ENCODE measurements at places on chromosomes 5 and 9.

GRCh38 chr9:95776176-95776575 lies 99.3 kb upstream of the ERCC6L2 start:
- DNase-seq: no peak

GRCh38 chr5:122200450-122200849 lies 71.1 kb downstream of the ZNF474 start:
- DNase-seq: no peak

- no peak for DNase-seq
Observed at GRCh38 chr5:14286574-14287421, 143.7 kb downstream of the TRIO start.

- no peak for DNase-seq
Observed at GRCh38 chr5:134437847-134438581, 26.3 kb upstream of the CDKN2AIPNL start.

DNA sequence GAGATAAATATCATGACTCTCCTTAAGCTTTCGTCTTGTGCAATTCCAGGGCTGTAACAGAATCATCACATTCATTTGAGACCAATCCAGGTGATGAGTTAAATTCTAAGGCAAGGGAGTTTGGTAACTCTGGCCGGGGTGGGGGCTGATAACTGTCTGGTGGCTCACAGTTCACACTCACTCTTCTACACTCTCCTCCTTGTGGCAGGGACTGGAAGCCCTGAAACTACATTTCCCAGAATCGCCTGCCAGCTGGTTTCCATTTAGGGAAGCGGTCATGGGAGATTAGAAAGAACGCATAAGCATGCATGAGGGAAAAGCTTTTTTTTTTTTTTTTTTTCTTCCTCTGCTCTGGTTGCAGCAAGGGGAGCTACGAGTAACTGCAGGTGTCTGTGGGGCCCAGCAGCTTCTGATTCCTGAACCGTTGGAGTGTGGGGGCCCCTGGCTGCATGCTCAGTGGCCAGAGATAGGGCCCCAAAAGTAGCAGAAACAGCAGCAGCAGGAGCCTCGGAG lies 154.8 kb upstream of the TBC1D2 start:
- DNase-seq: peak; percentile 28

DNA sequence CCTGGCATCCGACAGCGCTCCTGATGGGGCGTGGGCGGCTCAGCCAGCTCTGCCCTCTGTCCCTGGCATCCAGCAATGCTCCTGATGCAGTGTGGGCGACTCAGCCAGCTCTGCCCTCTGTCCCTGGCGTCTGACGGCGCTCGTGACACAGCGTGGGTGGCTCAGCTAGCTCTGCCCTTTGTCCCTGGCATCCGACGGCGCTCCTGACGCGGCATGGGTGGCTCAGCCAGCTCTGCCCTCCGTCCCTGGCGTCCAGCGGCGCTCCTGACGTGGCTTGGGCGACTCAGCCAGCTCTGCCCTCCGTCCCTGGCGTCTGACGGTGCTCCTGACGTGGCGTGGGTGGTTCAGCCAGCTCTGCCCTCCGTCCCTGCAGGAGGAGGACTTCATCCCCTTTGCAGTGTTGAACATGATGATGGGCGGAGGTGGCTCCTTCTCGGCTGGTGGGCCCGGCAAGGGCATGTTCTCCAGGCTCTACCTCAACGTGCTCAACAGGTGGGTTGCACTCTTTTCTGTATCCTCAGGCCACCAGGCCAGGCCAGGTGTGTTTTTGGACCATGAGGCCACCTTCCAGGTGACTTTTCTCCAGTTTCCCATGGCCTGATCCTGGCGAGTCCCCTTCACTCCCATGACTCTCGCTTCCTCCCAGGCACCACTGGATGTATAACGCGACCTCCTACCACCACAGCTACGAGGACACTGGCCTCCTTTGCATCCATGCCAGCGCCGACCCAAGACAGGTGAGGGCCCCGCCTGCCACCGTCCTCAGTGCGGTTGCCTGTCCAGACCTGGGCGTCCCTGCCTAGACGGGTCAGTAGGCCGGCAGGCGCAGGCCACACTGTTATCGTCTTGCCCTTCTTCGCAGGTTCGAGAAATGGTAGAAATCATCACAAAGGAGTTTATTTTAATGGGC lies 8.0 kb downstream of the PMPCA start:
- no peak for DNase-seq

- DNase-seq: no peak
Observed at GRCh38 chr9:132597073-132597775, 14.8 kb downstream of the BARHL1 start.

DNA sequence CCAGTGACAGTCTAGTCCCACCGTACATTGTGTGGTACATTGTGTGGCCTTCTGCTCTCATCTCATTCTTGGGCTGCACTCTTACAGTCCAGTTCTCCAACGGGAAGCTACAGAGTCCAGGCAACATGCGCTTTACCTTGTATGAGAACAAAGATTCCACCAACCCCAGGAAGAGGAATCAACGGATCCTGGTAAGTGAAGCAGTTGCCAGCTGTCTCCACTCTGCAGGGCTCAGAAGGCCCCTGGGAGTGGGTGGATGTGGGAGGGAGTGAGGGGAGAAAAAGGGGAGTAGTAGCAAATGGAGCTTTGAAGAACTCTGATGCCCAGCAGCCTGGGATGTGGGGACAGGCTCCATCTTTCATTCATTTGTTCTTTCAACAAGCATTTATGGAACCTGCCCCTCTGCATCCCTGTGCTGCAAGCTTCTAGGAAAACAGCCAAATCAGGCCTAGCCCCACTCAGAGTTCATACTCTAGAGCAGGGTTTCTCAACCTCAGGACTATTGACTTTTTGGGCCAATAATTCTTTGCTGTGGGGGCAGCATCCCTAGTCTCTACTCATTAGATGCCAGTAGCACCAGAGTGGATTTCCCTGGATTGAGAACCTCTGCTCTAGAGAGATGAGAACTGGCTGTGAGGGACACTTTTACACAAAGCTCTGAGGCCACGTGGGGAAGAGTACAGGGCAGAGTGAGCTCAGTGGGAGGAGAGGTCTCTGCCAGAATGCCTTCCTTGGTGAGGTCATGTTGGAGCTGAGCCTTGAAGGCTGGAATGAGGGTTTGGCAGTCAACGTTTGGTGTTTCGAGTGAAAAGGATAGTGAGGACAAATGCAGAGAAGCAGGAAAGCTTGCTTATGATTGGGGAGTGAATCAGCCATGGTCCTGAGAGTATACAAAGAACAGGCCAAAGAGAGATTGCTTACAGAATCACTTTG lies 1.1 kb downstream of the POLR1E start:
- DNase-seq: no peak

DNA sequence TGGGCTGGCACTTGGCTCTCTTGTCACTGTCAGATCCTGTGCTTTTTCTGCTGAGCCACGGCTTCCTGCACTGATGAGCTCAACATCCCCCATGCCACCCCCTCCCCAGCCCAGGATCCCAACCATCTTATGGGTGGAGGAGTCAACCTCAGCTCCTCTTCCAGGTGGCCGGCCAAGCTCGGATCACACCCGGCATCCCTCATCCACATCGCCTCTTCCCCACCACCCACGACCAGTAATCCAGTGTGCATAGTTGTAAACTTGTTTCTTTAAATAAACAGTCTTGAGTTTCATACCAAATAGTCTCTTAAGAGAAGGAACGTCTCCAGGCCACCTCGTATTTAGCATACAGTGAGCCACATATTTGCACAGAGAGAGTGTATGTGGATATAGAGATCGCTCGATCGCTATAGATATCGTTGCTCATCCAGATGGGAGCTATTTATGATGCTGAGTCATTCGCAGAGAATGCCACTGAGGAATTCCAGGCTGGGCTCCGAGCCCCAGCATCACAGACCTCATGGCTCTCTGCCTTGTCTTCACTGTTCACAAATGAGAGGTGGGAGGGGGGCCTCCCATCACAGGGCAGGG lies 61.8 kb upstream of the CPLX2 start:
- DNase-seq: peak; percentile 76

DNA sequence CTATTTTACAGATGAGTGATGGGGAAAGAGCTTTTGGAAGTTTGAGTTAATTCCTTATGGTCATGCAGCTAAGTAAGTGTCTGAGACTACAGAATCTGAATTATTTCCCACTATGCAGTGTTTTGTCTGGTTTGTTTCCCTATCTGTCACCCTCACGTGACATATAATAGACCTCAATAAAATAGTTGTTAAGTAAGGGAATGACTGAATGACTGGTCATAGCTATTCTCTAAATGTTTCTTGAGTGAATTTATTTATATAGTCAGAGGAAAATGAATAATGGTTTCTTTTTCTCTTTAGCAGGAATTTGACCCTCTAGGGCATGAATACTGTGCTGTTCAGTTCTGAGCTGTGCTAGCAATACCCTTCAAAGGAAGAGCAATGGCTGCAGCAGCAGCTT lies 10.3 kb downstream of the TRIM32 start:
- DNase-seq: no peak

DNA sequence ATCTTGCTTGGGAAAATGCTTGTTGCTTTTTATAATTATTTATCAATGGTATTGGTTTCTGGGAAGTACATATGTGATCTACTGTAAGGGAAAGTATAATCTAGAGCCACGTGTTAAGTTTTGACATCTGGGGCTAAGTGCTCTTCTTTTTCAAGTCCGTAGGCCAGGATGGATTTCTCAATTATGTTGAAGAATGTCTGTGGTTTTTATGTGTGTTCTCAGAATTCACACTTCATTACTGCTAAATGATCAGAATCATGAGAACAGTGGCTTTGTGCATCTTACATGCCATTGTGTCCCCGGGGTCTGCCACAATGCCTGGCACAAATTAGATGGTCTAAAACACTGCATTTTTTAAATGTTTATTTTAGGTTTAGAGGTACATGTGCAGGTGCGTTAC lies 14.5 kb upstream of the AUH start:
- no peak for DNase-seq

DNA sequence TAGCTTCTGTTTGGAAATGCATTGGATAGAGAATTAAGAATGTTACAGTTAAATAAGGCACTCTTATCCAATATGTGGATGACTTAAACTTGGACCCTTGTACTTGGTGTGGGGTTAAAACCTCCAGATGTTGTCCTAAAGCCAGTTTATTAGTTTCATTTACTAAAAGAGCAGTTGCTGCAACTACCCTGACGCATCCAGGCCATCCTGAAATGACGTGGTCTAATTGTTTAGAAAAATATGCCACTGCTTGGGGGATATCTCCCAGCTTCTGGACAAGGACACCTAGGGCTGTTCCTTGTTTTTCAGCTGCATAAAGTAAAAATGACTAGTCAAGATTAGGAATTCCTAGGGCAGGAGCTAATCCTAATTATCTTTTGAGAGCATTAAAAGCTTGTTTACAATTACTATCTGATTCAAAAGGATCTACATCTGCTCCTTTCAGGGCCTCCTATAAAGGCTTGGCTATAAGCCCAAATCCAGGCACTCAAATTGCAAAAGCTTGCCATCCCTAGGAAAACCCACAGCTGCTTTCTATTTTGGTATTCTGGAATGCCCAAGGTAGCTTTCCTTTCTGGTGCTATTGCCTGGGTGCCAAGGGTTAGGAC lies 45.7 kb upstream of the SLCO4C1 start:
- DNase-seq: no peak

GRCh38 chr5:40452874-40453624 lies 226.7 kb upstream of the PTGER4 start:
- DNase-seq: no peak

DNA sequence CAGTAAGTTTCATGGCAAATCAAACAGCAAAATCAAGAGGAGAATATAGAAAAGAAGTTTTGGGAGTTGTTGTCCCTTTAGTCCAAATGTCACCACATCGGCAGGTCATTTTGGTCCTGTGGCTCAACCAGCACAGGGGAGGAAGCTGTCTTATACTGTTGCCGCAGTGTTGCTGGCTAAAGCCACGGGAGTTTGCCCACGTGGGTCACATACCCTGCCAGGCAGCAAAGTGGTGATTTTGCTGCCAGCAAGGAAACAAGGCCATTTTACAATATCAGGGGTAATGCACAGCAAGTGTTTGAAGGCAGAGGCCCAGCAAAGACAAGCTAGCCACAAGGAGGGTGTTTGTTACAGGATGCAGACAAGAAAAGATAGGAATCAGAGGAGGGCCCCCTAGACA lies 14.5 kb downstream of the GABRA6 start:
- DNase-seq: no peak

- no peak for DNase-seq
Observed at GRCh38 chr9:4760122-4760521, 19.1 kb upstream of the AK3 start.

GRCh38 chr9:118422508-118422907 lies 718.3 kb downstream of the TLR4 start:
- DNase-seq: no peak

GRCh38 chr5:111749303-111750026 lies 7.5 kb downstream of the NREP start:
- no peak for DNase-seq

GRCh38 chr5:142426129-142427014 lies 101.6 kb upstream of the SPRY4 start:
- DNase-seq: peak; percentile 74

GRCh38 chr9:71761938-71762353 lies 6.4 kb downstream of the CEMIP2 start:
- DNase-seq: no peak

GRCh38 chr9:121317737-121318630 lies 50.0 kb downstream of the GSN start:
- no peak for DNase-seq

GRCh38 chr5:87541676-87542075 lies 128.9 kb upstream of the CCNH start:
- DNase-seq: no peak

GRCh38 chr5:117893211-117893610 lies 1095.1 kb downstream of the DTWD2 start:
- DNase-seq: no peak

DNA sequence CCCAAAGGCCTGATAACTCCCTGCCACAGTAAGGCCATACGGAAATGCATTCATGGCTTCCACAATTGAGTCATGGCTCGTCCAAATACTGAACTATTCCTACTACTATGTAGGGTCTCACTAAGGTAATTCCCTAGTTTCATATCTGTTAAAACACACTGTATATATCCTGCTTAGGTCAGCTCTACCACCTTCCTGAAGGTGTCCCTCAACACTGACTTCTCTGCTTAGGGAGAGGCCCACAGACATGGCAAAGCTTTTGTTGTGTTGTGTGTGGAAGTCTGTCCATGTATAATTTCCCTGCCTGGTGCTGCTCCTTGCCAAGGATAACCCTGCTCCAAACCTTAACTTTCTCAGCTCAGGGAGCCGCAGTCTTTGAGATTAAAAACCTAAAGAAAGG lies 60.4 kb downstream of the GIN1 start:
- no peak for DNase-seq

DNA sequence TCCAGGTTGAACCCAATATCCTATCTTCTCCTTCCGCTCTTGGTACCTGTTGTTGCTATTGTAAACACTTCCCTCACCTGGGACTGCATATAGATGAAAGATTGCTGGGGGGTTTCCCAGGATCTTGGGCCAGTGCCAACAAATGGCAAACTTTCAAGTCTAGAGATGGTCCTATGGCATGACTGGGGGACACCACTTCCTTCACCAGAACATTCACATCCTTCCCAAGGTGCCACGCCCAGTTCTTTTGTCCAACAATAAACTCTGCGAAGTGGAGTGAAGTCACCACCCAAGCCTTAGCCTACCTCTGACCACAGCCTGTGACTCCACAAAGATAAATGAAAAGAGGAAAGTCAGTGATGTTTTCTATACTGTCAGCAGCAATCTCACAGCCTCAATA lies 34.4 kb downstream of the DOCK8 start:
- no peak for DNase-seq
